Activated T-cell treated with anti-CD3 and anti-CD28 coated beads, Interleukin-2, amount 50 U/mL, for 4 hours (primary cell): ENCODE measurements at places on chromosomes 2 and 18. TPM values are rescaled to one million over a fixed set of nuclear protein-coding genes. Genes with fewer than 3 reads are reported as not detected.

- DNase-seq = no peak
Measured at GRCh38 chr2:3138621-3139020, 239.0 kb downstream of the EIPR1 start.

GRCh38 chr2:225171350-225171749 is 129.1 kb upstream of the DOCK10 start:
- no peak for DNase-seq

- DNase-seq = no peak
Measured at GRCh38 chr18:3238742-3239141, 8.9 kb upstream of the MYL12A start.

GRCh38 chr2:237322564-237322963 is 91.4 kb downstream of the COL6A3 start:
- DNase-seq = no peak

GRCh38 chr2:9441556-9441955 is 18.1 kb downstream of the CPSF3 start:
- no peak for DNase-seq

DNA sequence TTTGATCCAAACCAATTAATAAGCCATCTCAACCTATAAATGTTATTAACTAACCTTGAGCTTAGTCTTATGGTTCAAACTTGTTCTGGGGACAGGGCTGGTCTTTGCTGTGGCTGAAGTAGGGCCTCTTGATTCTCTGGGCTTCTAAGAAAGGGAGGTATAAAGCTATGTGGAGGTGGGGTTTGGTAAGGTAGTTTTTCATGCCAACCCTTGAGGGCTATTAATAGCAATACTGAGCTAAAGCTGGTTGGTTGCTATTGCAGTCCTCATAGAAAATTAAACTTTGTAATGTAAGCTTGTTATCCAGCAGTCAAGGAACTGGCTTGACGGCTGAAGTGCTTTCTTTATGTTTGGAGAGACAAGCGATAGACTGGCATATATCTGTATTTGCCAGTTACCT is 112.1 kb downstream of the RND3 start:
- no peak for DNase-seq

- no peak for DNase-seq
Measured at GRCh38 chr2:69222953-69223658, 163.9 kb downstream of the GFPT1 start.

DNA sequence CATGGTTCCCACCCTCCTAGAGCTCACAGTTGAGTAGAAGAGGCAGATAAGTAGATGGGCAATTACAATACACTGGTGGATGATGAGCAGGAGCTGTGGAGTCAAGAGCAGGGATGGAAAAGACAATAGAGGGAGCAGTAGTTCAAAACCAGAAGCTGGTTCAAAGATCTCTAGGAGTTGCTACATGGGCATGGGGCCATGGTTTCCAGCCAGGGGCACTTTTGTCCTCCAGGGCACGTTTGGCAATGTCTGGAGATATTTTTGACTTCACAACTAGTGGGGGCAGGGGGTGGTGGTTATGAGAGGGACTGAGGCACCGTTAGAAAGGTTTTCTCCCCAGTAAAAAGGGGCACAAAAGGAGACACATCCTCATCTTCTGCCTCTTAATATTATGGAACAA is 236.0 kb downstream of the DYSF start:
- no peak for DNase-seq

DNA sequence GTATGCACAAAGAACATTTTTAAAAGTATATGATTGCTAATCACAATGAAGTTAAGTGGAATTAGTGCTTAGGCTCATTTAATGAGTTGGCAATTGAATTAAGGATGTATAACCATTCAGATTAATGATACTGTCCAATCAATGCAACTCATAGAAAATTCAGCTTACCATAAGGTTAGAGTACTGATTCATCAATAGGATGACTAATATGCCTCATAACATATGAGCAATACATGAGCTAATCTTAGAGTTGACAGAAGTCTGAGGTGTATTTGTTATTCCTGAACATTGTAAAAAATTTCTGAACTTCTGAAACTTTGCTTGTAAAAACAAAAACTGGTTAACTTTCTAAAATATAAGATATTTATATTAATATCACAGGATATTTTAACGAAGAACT is 118.3 kb upstream of the NETO1 start:
- DNase-seq = no peak

GRCh38 chr2:77296791-77297190 is 225.4 kb downstream of the LRRTM4 start:
- no peak for DNase-seq

- DNase-seq = no peak
Measured at GRCh38 chr2:178579006-178579405, 98.7 kb downstream of the PLEKHA3 start.

GRCh38 chr2:134039912-134040581 is 213.8 kb upstream of the MGAT5 start:
- no peak for DNase-seq

DNA sequence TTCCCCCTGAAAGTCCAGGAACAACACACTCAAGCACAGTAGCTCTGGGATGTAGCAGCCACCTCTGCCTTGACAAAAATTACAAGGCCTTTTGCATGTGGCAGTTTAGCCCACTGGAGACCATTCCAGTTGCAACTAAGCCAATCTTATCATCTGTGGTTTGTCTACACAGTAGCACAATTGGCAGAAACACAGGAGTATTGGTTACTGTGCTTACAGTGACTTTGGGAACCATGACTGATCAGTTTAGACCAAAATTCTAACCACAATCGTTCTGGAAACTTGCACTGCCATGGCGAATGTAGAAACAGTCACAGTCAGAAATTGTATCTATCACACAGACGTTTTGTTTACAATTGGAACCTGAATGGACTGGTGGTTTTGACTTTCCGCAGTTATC is 403.7 kb upstream of the MEIS1 start:
- DNase-seq = no peak

DNA sequence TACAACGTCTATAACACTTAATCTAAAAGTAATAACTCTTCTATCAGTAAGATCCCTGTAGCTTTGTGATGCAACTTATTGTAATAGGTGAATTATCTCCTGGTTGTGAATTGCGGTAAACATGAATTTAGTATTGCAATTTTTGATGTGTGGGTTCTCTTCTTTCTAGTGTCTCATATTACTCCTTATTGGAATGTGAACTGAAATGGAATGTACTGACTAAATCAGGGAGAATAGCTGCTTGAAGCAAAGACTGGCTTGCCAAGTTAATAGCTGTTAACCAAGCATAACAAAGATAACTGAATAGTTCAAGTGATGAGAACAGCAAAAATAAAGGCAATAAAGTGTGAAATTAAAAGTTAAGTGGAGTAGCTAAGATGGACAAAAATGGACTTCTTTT is 60.5 kb upstream of the TFPI start:
- DNase-seq = no peak

The CNTNAP5 gene
- not detected for total RNA-seq

The CMPK2 gene
- total RNA-seq = 3.2 TPM

The GALNT5 gene
- total RNA-seq = 0.15 TPM

The PTH2R gene
- total RNA-seq = not detected

The FBXO48 gene
- 0.43 TPM for total RNA-seq

The CGREF1 gene
- total RNA-seq = 2.7 TPM

The IL18RAP gene
- 5.2 TPM for total RNA-seq

The MARCHF4 gene
- not detected for total RNA-seq

The COL3A1 gene
- total RNA-seq = 0.76 TPM

The SFTPB gene
- total RNA-seq = 5.7 TPM
